ENCODE measurements at places on chromosomes 1 and 21.

DNA sequence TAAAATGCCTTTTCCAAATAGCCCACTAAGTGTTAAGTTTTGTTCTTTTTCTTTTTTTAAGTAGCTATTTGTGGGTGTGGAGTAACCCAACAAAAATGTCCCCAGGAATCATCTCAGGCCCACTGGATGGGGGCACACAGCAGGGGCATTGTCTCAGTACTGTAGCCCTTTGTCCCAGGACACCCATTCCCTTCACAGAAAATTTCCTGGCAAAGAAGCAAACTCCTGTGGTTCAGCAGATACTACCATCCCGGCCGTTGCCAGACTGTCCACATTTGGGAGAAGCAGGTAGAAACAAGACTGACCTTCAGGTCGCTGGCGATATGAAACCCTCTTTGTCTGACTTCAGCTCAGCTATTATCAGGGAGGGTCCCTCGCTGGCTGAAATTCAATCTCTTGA is 23.7 kb upstream of the SRRM1 start:
- DNase-seq: no peak

- no peak for DNase-seq
These were observed 32.5 kb downstream of the ZNF648 start for GRCh38 chr1:182029002-182029378.

- DNase-seq: no peak
These were observed 14.4 kb upstream of the FNBP1L start for GRCh38 chr1:93433407-93433961.

DNA sequence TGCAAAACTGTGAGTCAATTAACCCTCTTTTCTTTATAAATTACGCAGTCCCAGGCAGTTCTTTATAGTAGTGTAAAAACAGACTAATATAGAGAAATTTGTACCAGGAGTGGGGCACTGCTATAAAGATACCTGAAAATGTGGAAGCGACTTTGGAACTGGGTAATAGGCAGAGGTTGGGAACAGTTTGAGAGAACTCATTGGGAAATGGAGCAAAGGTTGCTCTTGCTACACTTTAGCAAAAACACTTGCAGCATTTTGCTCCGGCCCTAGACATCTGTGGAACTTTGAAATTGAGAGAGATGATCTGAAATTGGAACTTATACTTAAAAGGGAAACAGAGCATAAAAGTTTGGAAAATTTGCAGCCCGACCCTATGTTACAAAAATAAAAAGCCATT is 810.9 kb downstream of the LTN1 start:
- no peak for DNase-seq

DNA sequence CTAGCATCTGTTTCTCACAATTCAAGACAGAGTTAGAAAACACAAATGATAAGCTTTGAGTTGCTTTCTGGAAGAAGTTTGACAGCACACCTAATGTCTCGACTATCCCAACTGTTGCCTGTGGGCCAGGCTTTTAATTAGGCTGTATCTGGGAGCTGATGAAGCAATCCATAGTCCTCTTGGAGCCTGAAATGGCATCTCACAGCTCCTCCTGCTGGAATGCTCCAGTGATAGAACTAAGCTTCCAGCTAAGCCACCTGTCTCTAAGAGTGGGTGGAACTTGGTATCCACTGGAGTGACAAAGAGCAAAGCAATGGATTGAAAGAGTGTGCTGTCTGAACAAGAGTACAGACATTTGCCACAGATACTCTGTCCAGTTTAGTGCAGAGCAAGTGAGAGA is 605.3 kb upstream of the NR5A2 start:
- DNase-seq: peak; percentile 69

DNA sequence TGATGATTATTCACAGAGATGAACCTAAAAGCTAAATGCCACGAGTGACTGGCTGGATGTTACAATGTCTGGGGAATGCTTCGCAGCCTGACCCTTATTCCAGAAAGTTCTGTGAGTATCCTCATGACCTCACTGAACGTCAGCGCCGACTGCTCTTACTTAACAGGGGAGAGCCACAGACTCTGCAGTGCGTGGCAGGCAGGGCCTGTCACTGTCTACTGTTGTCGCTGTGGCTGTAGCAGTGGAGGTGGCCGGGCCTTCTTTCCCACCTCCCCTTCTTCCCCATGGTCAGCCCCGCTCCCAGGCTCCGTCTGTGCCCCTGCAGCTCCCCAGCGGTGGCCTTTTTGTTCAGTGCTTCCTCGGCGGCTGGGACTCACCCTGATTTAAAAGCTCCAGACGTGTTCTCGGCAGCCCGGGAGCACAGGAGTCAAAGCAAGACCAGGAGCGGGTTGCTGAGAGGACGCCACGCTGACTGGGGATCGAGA is 52.2 kb upstream of the TARBP1 start:
- DNase-seq: peak; percentile 81

DNA sequence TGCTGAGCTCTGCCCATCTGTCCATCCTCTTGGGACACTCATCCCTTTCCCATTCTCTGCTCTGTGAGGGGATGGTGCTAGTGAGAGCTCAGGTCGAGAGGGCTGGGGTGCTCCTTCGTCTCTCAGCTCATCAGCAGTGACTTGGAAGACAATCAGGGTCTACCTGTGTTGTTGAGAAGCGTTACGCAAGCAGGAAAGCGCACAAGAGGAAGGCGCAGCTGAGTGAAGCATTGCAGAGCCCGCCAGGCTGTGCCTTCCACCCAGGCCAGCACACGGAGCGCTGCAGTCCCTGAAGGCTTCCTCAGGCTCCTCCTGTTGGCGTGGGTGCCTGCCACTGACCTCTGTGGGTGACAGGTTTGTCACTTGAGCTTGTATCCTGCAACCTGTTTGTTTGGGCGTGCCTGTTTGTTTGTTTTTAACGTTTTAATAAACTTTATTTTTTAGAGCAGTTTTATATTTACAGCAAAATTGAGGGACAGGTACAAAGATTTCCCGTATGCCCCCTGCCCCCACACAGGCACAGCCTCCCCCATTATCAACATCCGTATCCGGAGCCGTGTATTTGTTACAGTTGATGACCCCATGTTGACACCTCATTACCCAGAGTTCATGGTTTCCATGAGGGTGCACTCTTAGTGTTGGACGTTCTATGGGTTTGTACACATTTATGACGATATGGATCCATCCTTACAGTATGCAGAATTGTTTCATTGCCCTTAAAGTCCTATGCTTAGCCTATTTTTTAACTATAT is 36.7 kb downstream of the ADARB1 start:
- DNase-seq: no peak

DNA sequence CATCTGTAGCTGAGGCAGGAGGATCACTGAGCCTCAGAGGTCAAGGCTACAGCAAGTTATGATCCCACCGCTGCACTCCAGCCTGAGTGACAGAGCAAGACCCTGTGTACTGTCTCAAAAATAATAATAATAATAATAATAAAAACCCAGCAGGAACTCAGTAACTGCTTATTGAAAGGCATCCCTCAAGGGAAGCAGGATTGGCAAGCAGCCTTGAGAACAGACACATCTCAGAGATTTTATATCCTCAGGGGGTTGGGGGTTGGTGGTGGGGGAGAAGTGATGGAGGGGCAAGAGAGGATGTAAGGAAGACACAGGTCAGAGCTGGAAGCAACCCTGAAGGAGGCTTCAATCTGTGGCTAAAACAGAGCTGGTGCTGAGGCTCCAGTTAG is 29.6 kb downstream of the GNB1 start:
- no peak for DNase-seq

DNA sequence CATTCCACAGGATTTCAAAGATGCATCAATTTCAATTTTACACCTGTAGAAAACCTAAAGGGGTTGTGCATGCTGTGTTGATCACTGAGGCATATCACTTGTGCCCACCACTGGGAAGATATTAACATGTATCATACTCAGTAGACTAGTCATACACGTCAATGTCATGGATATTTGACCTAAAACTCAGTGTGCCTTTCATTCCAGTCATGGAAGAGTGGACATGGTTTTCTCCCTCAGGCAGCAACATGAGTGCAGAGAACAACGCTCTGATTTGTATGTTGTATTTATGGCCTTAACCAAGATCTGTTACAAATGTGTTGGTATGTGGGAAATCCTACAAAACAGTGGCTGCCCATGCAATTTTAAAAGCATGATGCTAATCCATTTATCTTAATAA is 6.1 kb upstream of the C1orf53 start:
- DNase-seq: no peak

DNA sequence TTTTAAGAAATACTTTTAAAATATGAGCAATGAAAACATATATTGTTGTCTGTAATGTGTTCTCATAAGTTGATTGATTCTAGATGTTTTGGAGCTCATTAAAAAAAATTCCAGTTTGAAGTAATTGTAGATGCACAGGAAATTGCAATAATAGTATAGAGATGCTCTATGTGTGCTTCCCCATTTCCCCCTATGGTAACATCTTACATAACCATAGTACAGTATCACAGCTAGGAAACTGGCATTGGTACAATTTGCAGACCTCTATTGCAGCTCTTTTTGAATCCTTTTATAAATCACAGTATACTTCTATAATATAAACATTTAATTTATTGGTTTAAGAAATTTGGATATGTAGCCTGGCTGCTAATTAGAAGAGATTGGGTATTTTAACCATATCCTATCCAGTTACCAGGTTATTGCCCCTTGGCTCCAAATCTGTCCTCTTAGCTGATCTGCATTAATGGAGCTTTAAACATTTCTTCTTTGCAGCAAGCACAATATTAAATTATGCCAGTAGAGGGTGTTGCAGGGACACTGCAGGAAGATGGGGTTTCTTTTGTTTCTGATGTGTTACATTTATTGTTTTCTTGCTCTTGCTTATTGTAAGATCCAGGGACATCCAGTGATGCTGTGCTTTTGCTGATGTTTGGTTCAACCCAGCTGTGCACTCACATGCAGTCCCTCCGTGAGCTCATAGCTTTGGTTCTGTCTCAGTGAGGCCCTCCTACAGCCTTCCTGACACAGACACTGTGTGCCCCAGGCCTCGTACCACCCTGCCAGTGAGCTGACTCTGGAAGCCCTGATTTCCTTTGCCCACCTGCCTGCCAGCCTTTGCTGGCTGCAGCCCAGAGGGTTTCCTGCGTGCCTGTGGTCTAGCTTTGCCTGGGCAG is 103.3 kb downstream of the RABGAP1L start:
- DNase-seq: peak; percentile 77

DNA sequence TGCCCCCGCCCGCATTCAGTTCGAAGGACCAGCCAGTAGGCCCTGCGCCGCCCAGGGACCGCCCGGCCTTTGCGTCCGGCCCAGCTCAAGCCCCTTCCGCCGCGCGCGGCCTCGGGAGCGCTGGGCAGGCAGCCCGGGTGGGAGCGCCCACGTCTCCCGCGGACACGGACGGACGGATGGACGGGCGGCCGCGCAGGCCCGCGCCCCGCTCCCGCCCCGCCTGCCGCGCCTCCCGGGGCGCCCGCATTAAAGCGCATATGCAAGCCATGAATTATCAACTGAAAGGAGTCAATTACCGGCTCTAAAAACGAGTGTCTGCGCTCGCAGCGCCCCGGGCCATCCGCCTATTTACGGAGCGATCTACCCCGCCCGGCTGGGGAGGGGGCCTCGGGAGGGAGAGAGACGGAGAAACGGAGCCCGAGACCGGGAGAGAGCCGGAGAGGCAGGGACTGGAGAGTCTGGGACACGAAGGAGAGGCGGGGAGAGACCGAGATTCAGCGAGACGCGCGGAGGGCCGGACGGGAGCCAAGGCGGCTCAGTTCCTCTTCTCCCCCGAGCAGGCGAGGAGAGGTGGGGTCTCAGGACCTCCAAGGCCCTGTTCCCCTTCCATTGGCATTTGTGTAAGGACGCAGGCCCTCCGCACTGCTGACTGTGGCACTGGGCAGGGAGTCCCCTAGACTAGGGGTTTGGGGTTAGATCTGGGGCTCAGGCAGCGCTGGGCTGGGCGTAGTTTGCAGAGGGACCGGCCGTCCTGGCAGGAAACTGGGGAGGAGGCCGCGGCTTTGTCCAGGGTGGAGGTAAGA is 41.3 kb upstream of the DMBX1 start:
- DNase-seq: no peak

- DNase-seq: no peak
These were observed 37.4 kb downstream of the CLCC1 start for GRCh38 chr1:108925920-108926319.

DNA sequence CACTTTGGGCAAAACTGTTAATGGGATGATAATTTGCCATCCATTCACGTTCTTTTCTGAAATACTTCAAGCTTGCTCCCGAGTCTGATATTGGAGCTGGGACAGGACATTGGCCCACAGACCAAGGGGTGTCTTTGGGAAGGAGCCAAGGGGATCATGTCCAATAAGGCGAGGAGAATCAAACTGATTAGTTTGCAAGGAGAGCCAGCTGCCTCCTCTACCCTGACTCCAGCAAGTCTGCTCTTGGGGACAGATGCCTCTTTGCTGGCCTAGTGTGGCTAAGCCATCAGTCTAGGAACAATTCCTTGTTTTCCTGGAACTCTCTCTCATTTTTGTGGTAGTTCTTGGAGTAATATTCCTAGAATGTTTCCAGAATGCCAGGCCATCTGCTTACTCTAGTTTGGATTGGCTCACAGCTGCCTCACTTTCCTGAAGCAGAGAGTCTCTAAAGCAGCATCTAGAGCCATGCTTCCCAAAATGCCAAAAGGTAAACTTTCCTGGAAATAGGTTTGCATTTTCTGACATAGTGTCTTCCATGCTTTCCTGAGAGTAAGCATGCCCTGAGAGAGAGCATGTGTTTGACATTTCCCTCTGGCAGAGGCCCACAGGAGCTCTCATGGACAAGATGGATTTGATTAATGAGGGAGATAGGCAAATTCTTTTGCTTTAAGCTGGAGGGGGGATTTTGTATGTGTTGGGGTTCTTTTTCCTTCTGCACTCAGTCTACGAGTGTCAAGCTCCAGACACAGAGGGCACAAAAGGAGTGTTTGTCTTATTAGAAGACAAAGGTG is 145.6 kb downstream of the GDAP2 start:
- no peak for DNase-seq

- DNase-seq: peak; percentile 19
These were observed 202.3 kb downstream of the HIVEP3 start for GRCh38 chr1:41716188-41717130.

All from fibroblast of lung (primary cell).